ENCODE measurements at places on chromosomes 7 and 10. TPM values are rescaled to one million over a fixed set of nuclear protein-coding genes. Genes with fewer than 3 reads are reported as not detected.

PPP3CB gene
- polyA plus RNA-seq: 101 TPM

WDR37 gene
- polyA plus RNA-seq: 31.2 TPM

SLC26A4 gene
- polyA plus RNA-seq: not detected

TAS2R41 gene
- polyA plus RNA-seq: not detected

PDZD8 gene
- polyA plus RNA-seq: 17.1 TPM

JCAD gene
- 2.3 TPM for polyA plus RNA-seq

HOXA11 gene
- not detected for polyA plus RNA-seq

MYL7 gene
- polyA plus RNA-seq: not detected

HTRA1 gene
- 1.4 TPM for polyA plus RNA-seq

PRDX3 gene
- 234 TPM for polyA plus RNA-seq

PVRIG gene
- not detected for polyA plus RNA-seq

SPDYE6 gene
- not detected for polyA plus RNA-seq

PRSS37 gene
- polyA plus RNA-seq: not detected

NRCAM gene
- 90.9 TPM for polyA plus RNA-seq

CCDC136 gene
- 41.3 TPM for polyA plus RNA-seq

LIPN gene
- not detected for polyA plus RNA-seq

TBRG4 gene
- 75.3 TPM for polyA plus RNA-seq

PNLIPRP3 gene
- polyA plus RNA-seq: not detected

SUN3 gene
- not detected for polyA plus RNA-seq
